Activated CD8-positive, alpha-beta T cell treated with anti-CD3 and anti-CD28 coated beads, Interleukin-2, amount 10 ng/mL, durations not matched to agents 7 days and 5 days (primary cell): ENCODE measurements at places on chromosomes 13 and 19.

- H3K4me3 ChIP-seq, result peak overlapping the region; percentile 23
- no peak for DNase-seq
- H3K27me3 ChIP-seq, result no peaks in the 10 kb centered on the region
- H3K4me1 ChIP-seq, result peaks cover 34% of the 10 kb centered on the region
- H3K36me3 ChIP-seq, result peaks cover 7% of the 10 kb centered on the region
- H3K27ac ChIP-seq, result no peak overlapping the region
Measured at GRCh38 chr13:30308548-30308947, 1.2 kb upstream of the KATNAL1 start.

DNA sequence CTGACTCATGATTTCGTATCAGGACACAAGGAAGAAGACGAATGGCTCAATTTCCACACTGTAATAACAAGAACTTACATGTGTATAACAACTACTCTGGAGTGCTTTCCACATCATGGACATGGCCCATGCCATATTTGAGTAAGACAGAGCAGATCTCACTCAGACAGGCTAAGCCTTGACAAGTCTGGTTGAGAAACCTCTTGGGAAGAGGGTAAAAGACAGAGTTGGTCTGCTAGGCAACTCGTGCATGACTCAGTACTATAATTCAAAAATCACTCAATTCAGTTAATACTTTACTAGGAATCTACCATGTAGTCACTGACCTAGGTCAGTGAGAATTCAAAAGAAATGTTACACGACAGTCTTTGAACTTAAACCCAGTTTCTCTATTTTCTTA, 5.7 kb upstream of the THSD1 start:
- H3K4me1 ChIP-seq, result no peaks in the 10 kb centered on the region
- H3K4me3 ChIP-seq, result no peak overlapping the region
- no peaks in the 10 kb centered on the region for H3K27me3 ChIP-seq
- peaks cover 25% of the 10 kb centered on the region for H3K36me3 ChIP-seq
- H3K27ac ChIP-seq, result no peak overlapping the region

DNA sequence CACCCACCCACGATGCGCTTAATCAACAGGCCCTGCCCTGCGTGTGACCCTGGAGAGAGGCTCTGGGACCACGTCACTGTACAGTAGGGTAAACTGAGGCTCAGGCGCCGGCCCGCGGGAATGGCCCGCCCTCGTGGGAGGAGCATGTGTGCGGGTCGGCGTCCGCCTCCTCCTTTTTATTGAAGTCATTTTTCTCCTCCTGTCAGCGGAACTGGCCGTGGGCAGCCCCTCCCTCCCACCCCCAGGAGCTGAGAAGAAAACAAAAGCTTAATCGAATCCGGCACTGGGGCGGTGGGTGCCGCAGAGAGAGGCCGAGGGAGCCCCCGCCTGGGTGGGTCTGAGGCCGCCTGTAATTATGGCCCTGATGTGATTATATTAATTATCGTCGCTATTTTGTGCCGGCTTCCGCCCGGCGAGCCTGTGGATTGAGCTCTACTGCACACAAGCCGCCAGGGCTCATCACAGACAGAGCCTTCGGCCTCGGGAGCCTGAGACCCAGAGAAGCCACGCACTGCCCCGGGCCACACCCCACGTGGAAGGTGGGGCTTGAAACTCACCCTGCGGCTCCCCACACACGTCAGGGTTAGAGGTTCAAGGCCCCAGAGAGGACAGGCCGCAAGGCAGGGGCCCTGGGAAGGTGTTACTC, 7.0 kb downstream of the C2CD4C start:
- H3K4me1 ChIP-seq, result no peaks in the 10 kb centered on the region
- no peak overlapping the region for H3K27ac ChIP-seq
- no peak for DNase-seq
- H3K36me3 ChIP-seq, result no peaks in the 10 kb centered on the region
- H3K4me3 ChIP-seq, result no peak overlapping the region

DNA sequence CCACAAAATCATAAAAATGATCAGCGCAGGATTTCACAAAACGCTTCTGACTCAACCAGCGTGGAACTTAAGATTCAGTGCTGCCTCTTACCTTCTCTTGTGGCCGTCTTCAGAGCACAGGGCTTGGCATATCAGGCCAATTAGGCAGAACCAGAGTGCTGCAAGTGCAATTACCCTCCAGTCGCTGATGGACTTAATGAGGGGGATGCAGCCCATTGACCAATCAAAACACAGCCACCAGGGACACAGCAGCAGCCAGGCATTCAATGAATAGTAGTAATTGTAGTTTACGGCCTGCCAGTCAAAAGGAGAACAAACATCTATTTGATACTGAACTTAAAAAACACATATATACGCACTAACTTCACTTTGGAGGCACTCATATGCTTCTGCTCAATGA, 38.2 kb downstream of the TMTC4 start:
- H3K27me3 ChIP-seq, result no peaks in the 10 kb centered on the region
- no peak overlapping the region for H3K4me3 ChIP-seq
- no peak for DNase-seq
- no peak overlapping the region for H3K27ac ChIP-seq
- no peaks in the 10 kb centered on the region for H3K4me1 ChIP-seq

- H3K4me1 ChIP-seq, result no peaks in the 10 kb centered on the region
- no peak overlapping the region for H3K4me3 ChIP-seq
- DNase-seq, result no peak
- no peaks in the 10 kb centered on the region for H3K27me3 ChIP-seq
- no peak overlapping the region for H3K27ac ChIP-seq
Measured at GRCh38 chr13:112131713-112132113, 64.8 kb downstream of the SOX1 start.

DNA sequence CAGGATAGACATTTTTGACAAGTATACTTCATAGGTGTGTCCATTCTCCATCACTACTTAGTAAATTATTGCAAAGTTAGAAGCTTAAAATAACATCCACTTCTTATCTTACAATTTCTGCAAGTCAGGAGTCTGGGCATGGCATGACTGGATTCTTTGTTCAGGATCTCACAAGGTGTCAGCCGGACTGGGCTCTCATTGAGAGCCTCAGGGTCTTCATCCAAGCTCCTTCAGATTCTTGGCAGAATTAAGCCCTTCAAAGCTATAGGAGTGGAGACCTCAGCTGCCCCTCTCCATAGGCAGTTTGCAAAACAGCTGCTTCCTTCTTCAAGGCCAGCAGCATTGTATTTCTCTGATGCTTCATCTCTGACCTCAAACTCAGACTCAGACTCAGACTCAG, 9.1 kb upstream of the SIN3B start:
- no peak overlapping the region for H3K27ac ChIP-seq
- H3K4me3 ChIP-seq, result no peak overlapping the region
- H3K36me3 ChIP-seq, result no peaks in the 10 kb centered on the region
- H3K4me1 ChIP-seq, result peaks cover 5% of the 10 kb centered on the region
- DNase-seq, result no peak

DNA sequence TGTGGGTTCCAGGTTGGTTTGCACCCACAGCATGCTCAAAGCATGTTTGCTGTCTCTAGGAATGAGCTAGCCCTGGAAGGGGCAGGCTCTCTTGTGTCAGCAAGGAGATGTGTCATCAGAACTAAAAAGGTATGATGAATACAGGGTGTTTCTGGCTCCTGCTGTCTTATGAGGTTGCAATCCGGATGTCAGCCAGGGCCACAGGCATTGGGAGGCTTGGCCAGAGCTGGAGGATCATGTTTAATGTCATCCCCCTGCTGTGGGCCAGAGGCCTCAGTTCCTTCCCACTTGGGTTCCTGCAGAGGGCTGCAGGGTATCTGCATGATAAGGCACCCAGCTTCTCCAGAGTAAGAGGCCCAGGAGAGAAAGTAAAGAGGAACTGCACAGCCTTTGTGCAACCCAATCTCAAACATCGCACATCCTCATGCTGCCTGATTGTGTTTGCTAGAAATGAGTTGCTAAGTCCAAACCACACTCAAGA, 193.6 kb downstream of the COL4A1 start:
- H3K4me1 ChIP-seq, result no peaks in the 10 kb centered on the region
- peaks cover 3% of the 10 kb centered on the region for H3K27me3 ChIP-seq
- DNase-seq, result no peak
- no peak overlapping the region for H3K27ac ChIP-seq

DNA sequence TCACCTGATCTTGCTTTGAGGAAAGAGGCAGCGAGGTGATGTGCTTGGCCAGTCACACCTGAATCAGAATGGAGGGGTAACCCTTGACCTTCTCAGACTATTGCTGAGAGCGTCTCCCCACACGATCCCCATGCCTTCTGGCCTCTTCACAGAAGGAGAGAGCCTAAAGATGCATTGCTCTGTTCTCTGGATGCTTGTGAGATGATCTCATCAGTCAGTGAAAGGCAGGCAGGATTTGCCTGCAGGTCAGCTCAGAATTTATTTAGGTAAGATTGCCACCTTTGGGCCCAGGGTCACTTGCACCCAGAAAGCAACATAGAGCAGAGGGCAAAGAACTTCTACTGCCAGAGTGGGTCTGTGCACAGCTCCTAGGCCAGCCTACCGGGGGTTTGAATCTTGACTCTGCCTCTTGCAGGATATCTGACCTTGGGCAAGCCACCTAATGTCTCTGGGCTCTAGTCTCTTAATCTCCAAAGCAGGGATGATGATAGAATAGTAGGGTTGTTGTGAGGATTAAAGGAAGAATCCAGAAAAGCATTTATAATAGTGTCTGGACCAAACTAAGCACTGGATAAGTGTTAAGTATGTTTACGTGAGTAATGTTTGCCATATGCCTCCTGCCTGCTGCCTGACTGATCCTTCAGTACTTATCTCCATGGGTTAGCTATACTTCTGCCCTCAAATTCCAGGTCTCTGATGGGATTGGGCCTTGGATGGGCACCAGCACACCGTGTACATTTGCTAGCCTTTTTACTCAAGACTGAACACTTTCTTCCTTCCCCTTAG, 8.4 kb upstream of the FLT1 start:
- peaks cover 11% of the 10 kb centered on the region for H3K4me1 ChIP-seq
- no peaks in the 10 kb centered on the region for H3K36me3 ChIP-seq
- H3K4me3 ChIP-seq, result no peak overlapping the region
- DNase-seq, result no peak
- H3K27me3 ChIP-seq, result peaks cover 11% of the 10 kb centered on the region

DNA sequence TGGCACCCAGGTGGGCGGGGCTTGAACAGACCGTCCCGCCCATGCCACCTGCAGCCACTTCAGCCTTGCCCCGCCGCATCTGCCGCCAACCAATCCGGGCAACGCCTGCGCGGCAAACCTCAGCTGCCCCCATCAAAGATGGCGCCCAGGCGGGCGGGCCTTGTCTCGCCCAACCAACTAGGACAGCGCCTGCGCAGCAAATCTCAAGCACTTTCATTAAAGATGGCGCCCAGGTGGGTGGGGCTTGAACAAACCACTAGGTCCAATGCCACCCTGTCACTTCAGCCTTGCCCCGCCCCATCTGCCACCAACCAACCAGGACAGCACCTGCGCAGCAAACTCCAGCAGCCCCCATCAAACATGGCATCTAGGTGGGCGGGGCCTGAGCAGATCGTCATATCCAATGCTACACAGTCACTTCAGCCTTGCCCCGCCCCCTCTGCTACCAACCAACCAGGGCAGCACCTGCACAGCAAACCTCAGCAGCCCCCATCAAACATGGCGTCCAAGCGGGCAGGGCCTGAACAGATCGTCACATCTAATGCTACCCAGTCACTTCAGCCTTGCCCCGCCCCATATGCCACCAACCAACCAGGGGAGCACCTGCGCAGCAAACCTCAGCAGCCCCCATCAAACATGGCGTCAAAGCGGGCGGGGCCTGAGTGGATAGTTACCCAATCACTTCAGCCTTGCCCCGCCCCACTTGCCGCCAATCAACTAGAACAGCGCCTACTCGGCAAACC, 1.4 kb downstream of the PEG3 start:
- H3K27me3 ChIP-seq, result peaks cover 3% of the 10 kb centered on the region
- peak; percentile 47 for DNase-seq
- H3K36me3 ChIP-seq, result peaks cover 19% of the 10 kb centered on the region
- no peaks in the 10 kb centered on the region for H3K4me1 ChIP-seq
- H3K27ac ChIP-seq, result peak overlapping the region; percentile 58

- H3K4me1 ChIP-seq, result peaks cover 3% of the 10 kb centered on the region
- H3K36me3 ChIP-seq, result no peaks in the 10 kb centered on the region
- no peak for DNase-seq
Measured at GRCh38 chr13:23905766-23906165, 8.5 kb upstream of the C1QTNF9B start.

DNA sequence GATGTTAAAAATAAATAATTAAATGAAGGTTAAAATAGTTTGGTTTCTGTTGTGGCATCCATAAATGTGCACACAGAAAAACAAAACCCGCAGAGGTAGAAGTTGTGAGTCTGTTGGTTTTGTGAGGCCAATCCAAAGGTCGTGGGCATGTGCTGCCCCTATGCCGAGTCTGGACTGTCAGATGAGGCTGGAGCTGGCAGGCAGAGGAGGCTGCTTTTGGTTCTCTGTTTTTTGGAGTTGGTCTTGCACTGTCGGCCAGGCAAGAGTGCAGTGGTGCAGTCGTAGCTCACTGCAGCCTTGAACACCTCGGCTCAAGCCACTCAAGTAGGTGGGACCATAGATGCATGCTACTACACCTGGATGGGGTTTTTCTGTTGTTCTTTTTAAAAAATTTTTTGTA, 43.7 kb downstream of the TSSK6 start:
- peaks cover 60% of the 10 kb centered on the region for H3K4me1 ChIP-seq
- H3K27me3 ChIP-seq, result no peaks in the 10 kb centered on the region
- no peak for DNase-seq
- H3K36me3 ChIP-seq, result peaks cover 69% of the 10 kb centered on the region
- H3K27ac ChIP-seq, result peak overlapping the region; percentile 43

DNA sequence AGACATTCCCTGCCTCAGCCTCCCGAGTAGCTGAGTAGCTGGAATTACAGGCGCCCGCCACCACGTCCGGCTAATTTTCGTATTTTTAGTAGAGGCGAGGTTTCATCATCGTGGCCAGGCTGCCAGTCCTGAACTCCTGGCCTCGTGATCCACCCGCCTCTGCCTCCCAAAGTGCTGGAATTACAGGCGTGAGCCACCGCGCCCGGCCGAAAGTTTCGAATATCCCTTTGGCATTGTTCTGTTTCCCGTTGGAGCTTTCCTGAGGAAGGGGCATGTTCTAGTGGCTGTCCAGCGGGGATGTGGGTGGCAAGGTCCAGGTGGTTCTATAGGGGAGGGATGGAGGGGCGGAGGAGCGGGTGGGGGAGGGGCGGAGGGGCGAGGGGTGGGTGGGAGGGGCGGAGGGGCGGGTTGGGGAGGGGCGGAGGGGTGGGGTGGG, 2.1 kb upstream of the BSG start:
- H3K4me1 ChIP-seq, result peaks cover 29% of the 10 kb centered on the region
- peak overlapping the region; percentile 68 for H3K27ac ChIP-seq
- peak overlapping the region; percentile 48 for H3K4me3 ChIP-seq
- peaks cover 3% of the 10 kb centered on the region for H3K36me3 ChIP-seq

GRCh38 chr13:112683581-112683980, 6.3 kb upstream of the ATP11A start:
- H3K4me3 ChIP-seq, result no peak overlapping the region
- no peak for DNase-seq
- no peak overlapping the region for H3K27ac ChIP-seq
- H3K36me3 ChIP-seq, result no peaks in the 10 kb centered on the region
- H3K27me3 ChIP-seq, result peaks cover 3% of the 10 kb centered on the region

DNA sequence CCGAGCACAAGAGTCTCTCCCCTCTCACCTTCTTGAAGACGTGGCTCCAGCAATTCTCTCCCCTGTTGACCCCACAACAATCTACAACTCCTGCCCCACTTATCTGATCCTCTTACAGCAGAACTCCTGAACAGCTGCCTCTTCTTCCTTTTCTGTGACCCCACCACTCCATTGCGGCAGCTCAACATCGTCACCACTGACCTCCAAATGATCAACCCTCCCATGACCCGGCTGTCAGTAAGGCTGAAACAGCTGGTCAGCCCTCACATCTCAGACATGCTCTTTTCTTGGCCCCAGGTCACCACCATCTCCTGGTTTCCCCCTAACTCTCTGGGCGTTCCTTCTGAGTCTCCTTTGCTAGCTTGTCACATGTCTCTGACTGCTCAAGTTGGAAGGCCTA, 1.8 kb downstream of the EXOSC5 start:
- H3K4me3 ChIP-seq, result peak overlapping the region; percentile 99
- peak overlapping the region; percentile 23 for H3K27ac ChIP-seq
- no peak for DNase-seq
- H3K27me3 ChIP-seq, result no peaks in the 10 kb centered on the region
- peaks cover 8% of the 10 kb centered on the region for H3K36me3 ChIP-seq
